ENCODE measurements at places on chromosomes 2 and 18.
A peak's percentile ranks its signal among the peaks of the same experiment; 100 is the strongest.

GRCh38 chr2:55107436-55107835 is 57.2 kb upstream of the RTN4 start:
- DNase-seq = no peak

GRCh38 chr2:58047373-58047935 is 848 bp downstream of the VRK2 start:
- no peak for DNase-seq

DNA sequence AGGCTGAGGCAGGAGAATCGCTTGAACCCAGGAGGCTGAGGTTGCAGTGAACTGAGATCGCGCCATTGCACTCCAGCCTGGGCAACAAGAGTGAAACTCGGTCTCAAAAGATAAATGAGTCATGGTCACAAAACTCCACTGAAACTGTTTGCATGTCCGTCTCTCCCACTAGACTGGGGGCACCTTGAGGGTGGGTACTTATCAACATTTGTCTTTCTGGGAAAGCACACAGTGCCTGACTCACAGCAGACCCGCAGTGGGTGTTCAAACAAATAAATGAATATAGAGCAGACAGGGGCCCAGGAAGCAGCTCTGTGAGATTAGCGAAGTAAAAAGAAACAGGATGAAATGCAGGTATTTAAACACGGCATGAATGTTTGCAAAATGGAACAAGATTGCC is 211.1 kb upstream of the GATA6 start:
- DNase-seq = no peak

- DNase-seq = no peak
Observed at GRCh38 chr2:218824004-218824403, 7.6 kb downstream of the PRKAG3 start.

GRCh38 chr2:118473846-118474540 is 373.5 kb downstream of the EN1 start:
- peak; percentile 85 for DNase-seq

GRCh38 chr2:42978175-42978886 is 185.9 kb upstream of the HAAO start:
- DNase-seq = no peak

GRCh38 chr2:3461801-3462492 is 57.4 kb downstream of the ADI1 start:
- peak; percentile 26 for DNase-seq

Data from NCI-H1105 treated with DMSO at 0.1 percent for 48 hours (cell line).